ENCODE measurements at places on chromosomes 2 and 18. TPM values are rescaled to one million over a fixed set of nuclear protein-coding genes. Genes with fewer than 3 reads are reported as not detected.

ALKAL2 gene
- total RNA-seq, result 1.7 TPM

DSG4 gene
- total RNA-seq, result not detected

BCL2 gene
- 64.2 TPM for total RNA-seq

AGXT gene
- not detected for total RNA-seq

DUSP28 gene
- 13.5 TPM for total RNA-seq

CRYBA2 gene
- total RNA-seq, result not detected

ACTR2 gene
- total RNA-seq, result 346 TPM

SULT6B1 gene
- not detected for total RNA-seq

MEIS1 gene
- total RNA-seq, result 2.0 TPM

TFPI gene
- total RNA-seq, result 0.10 TPM

AGBL5 gene
- total RNA-seq, result 10.8 TPM

All from natural killer cell (primary cell).